Activated CD4-positive, alpha-beta T cell treated with anti-CD3 and anti-CD28 coated beads for 36 hours (primary cell): ENCODE measurements at places on chromosomes 3 and 15.

DNA sequence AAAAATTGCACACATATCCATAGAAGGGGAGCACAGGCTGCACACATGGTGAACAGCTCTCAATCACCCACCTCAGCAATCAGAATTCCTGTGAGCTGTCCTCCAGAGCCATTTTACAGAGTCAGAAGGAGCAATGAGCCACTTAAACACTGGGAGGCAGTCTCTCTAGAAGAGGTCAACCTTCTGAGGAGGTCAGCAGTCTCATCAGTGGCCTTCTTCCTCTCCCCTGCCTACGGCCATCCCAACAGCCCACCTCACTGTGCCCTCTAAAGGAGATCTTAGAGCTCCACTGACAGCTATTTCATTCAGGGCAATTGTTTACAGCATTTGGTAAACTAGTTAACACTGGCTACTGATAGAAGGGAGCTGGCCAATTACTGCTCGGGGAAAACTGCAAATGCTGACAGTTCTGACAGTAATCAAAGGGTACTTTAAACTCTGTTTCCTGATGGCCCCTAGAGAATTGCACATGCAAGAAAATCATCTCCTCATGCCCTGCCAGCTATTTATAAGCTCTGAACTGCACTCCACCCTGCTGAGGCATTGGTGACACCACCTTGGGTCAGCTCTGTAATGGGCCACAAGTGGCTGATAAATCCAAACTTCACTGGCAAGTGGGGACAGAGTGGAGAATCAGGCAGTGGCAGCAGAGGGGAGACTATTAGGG, 42.1 kb upstream of the TSPAN3 start:
- no peaks in the 10 kb centered on the region for H3K36me3 ChIP-seq
- DNase-seq, result no peak
- H3K27ac ChIP-seq, result no peak overlapping the region
- no peak overlapping the region for H3K4me3 ChIP-seq
- no peaks in the 10 kb centered on the region for H3K27me3 ChIP-seq

- H3K36me3 ChIP-seq, result peaks cover 1% of the 10 kb centered on the region
- DNase-seq, result no peak
- no peak overlapping the region for H3K4me3 ChIP-seq
These were observed 379.9 kb downstream of the GABRB3 start for GRCh38 chr15:26392956-26393355.

DNA sequence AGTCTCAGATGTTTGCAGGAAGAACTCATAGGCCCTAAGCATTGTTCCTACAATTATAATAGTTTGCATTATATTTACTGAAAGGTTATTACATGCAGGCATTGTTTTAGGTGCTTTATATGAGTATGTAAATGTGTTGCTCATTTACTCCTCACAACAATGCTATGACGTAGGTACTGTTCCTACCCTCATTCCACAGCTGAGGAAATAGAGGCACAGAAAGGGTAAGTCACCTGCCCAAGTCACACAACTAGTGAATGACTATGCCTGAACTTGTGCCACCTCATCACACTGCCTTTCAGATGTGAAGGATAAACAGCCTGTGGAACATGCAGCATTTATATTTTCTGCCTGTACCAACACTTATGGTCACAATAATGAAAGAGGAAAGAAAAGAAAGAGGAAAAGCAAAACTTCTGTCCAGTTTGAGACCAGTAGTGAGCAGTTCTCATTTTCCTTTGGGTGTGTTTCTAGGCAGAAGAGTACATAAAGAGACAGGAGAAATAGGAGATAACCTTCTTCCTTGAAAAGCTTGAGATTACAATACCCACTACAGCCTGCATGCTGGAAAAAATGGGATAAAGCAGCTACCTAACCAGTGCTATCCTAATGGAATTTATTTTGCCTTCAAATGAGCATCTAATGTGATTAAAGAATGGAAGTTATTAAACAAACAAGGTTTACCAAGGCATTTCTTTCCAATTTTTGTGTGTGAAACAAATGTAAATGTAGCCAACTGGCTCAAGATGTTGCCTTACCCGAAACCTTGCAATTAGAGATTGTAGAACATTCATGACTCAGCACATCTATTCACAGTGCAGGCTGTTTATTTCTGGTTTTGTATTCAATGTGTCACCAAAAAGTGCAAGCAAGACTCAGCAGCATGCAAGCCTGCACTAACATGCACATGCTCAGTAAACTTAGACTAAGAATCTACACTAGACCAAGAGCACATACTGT, 20.5 kb upstream of the ENTPD3 start:
- no peaks in the 10 kb centered on the region for H3K4me1 ChIP-seq
- H3K4me3 ChIP-seq, result no peak overlapping the region
- DNase-seq, result no peak
- H3K27ac ChIP-seq, result no peak overlapping the region
- peaks cover 18% of the 10 kb centered on the region for H3K27me3 ChIP-seq

GRCh38 chr3:48552111-48552951, 4.3 kb downstream of the PFKFB4 start:
- no peaks in the 10 kb centered on the region for H3K27me3 ChIP-seq
- peaks cover 26% of the 10 kb centered on the region for H3K36me3 ChIP-seq
- peaks cover 21% of the 10 kb centered on the region for H3K4me1 ChIP-seq

DNA sequence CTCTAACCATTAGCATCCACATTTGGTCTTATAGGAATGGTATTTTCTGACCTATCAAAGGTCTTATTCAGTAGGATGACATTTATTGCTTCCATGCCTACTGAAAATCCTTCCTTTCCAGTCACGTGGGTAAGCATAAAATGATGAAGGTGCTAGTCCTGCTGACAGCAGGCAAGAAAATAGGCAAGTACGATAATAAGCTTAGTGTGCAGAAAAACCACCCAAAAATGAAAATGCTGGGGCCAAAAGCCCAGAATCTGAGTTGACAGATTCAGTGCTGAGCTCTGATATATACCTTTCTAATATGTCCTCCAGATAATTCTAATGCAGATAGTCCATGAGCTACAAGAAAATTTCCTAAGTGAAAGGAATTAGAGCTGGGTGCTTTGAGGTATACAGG, 194.8 kb downstream of the WDR72 start:
- H3K27ac ChIP-seq, result no peak overlapping the region
- no peaks in the 10 kb centered on the region for H3K4me1 ChIP-seq
- DNase-seq, result no peak

- peaks cover 46% of the 10 kb centered on the region for H3K27me3 ChIP-seq
These were observed 3.2 kb downstream of the DUOX1 start for GRCh38 chr15:45132844-45133560.

GRCh38 chr3:27458929-27459328, 25.3 kb downstream of the SLC4A7 start:
- no peaks in the 10 kb centered on the region for H3K27me3 ChIP-seq
- no peak for DNase-seq

DNA sequence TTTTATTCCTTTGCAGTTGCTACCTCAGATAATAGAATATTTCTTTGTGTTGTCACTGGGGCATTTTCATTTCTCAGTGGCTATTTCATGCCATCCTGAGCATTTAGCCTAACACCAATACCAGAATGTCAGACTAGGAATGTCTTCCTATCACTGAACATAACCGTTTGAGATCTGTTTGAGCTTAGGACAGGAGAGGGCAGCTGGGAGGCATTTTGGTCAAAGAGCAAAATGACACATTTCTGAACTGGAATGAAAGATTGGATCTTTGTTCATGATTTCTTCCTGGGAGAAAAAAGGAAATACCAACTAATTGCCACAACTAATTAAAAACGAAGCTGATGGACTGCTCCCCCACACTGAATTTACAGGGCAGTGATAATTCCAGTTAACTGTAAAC, 921.3 kb upstream of the NR2F2 start:
- no peaks in the 10 kb centered on the region for H3K4me1 ChIP-seq
- no peaks in the 10 kb centered on the region for H3K36me3 ChIP-seq
- no peak overlapping the region for H3K4me3 ChIP-seq
- H3K27me3 ChIP-seq, result no peaks in the 10 kb centered on the region

GRCh38 chr3:129389572-129389937, 38.9 kb downstream of the EFCAB12 start:
- no peak overlapping the region for H3K4me3 ChIP-seq
- no peaks in the 10 kb centered on the region for H3K27me3 ChIP-seq
- H3K4me1 ChIP-seq, result no peaks in the 10 kb centered on the region
- DNase-seq, result no peak

GRCh38 chr3:10389995-10390394, 69.1 kb upstream of the SEC13 start:
- DNase-seq, result no peak
- H3K27me3 ChIP-seq, result no peaks in the 10 kb centered on the region
- no peak overlapping the region for H3K4me3 ChIP-seq
- H3K4me1 ChIP-seq, result peaks cover 31% of the 10 kb centered on the region

DNA sequence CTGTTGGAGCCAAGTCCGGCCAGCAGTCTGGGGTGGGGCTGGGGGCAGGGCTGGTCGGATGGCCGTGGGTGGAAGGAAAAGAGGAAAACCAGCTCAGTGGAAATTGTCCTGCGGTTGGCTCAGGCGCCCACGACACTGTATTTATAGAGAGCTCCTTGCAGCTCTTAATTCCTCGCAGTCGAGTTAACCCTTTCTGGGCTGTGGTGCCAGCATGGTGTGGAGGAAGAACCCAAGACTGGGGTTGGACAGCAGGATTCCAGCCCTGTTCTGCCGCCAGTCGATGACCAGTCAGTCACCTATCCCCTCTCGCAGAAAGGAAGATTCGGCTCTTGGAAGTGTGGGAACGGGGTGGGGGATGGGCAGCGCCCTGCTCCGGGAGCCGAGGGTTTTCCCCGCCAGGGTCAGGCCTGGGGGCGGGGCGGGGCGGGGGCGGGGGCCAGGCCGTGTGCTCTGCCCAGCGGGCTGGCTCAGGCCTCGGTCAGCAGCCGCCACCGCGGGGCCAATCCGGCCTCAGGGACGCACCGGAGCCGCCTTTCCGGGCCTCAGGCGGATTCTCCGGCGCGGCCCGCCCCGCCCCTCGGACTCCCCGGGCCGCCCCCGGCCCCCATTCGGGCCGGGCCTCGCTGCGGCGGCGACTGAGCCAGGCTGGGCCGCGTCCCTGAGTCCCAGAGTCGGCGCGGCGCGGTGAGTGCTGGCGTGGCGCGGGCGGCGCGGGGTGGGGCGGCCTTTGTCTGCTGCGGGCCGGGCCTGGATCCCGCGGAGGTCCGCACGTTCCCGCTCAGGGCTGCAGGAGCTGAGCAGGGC, at the start of gene CD276:
TSS of gene CD276 (plus strand) at position 607 of the 804 bp plus-strand sequence. CDS start 15,257 bp downstream, outside the sequence.
- peaks cover 33% of the 10 kb centered on the region for H3K4me1 ChIP-seq
- DNase-seq, result peak; percentile 41
- H3K4me3 ChIP-seq, result peak within 1 kb of the TSS; percentile 59
- peak within 1 kb of the TSS; percentile 32 for H3K27ac ChIP-seq

GRCh38 chr15:26015516-26016075, 152.5 kb upstream of the ATP10A start:
- H3K4me3 ChIP-seq, result no peak overlapping the region
- H3K4me1 ChIP-seq, result no peaks in the 10 kb centered on the region
- peaks cover 14% of the 10 kb centered on the region for H3K27me3 ChIP-seq
- H3K36me3 ChIP-seq, result no peaks in the 10 kb centered on the region

GRCh38 chr3:152556731-152557254, 278.1 kb upstream of the P2RY1 start:
- no peaks in the 10 kb centered on the region for H3K36me3 ChIP-seq
- peaks cover 11% of the 10 kb centered on the region for H3K4me1 ChIP-seq
- no peak overlapping the region for H3K4me3 ChIP-seq
- peaks cover 4% of the 10 kb centered on the region for H3K27me3 ChIP-seq
- peak; percentile 11 for DNase-seq
- H3K27ac ChIP-seq, result no peak overlapping the region

DNA sequence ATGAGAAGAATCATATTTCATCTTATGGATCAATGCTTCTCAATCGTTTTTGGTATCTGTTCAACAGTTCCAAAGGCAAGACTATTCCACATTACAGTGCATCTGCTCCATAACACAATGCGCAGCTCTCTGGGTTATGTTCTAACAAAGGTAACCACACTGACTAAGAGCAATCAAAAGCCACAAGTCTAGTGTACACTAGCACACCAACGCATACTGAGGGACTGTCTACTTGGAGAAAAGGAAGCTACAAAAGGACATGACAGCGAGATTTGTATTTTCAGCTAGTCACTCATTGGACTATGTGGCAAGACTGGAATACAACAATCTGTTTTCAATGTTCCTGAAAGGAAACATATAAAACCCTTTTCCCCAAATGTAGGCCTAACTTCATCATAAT, 35.8 kb downstream of the SETD2 start:
- H3K27me3 ChIP-seq, result no peaks in the 10 kb centered on the region
- no peak overlapping the region for H3K27ac ChIP-seq
- peaks cover 30% of the 10 kb centered on the region for H3K36me3 ChIP-seq
- no peak overlapping the region for H3K4me3 ChIP-seq
- no peak for DNase-seq
- peaks cover 39% of the 10 kb centered on the region for H3K4me1 ChIP-seq

GRCh38 chr3:145079436-145079835, 1081.5 kb downstream of the PLOD2 start:
- no peaks in the 10 kb centered on the region for H3K4me1 ChIP-seq
- DNase-seq, result no peak
- H3K27ac ChIP-seq, result no peak overlapping the region
- H3K36me3 ChIP-seq, result no peaks in the 10 kb centered on the region
- H3K4me3 ChIP-seq, result no peak overlapping the region
- H3K27me3 ChIP-seq, result no peaks in the 10 kb centered on the region

DNA sequence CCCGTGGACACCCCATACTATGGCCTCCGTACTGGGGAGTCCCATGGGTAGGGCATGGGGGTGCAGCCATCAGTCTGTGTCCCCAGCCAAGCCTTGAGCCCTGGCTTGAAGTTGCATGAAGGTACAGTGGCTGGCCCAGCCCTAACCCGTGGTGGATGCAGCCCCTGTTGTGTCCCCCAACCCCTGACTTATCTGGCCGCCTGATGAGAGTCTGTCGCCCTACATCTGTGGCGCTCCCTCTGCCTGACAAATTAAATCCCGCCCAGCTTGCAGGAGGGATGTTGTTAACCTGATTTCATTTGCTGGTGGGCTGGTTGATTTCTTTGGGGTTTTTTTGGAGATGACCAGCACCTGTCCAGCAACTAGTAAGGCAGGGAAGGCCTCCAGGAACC, 186.1 kb downstream of the APBA2 start:
- H3K27ac ChIP-seq, result no peak overlapping the region
- no peaks in the 10 kb centered on the region for H3K4me1 ChIP-seq
- no peak overlapping the region for H3K4me3 ChIP-seq
- H3K27me3 ChIP-seq, result no peaks in the 10 kb centered on the region
- no peak for DNase-seq

- H3K27me3 ChIP-seq, result peaks cover 2% of the 10 kb centered on the region
- peaks cover 4% of the 10 kb centered on the region for H3K4me1 ChIP-seq
- H3K27ac ChIP-seq, result no peak overlapping the region
- H3K36me3 ChIP-seq, result no peaks in the 10 kb centered on the region
- H3K4me3 ChIP-seq, result no peak overlapping the region
- DNase-seq, result peak; percentile 30
These were observed 8.8 kb upstream of the CPOX start for GRCh38 chr3:98602078-98602678.

DNA sequence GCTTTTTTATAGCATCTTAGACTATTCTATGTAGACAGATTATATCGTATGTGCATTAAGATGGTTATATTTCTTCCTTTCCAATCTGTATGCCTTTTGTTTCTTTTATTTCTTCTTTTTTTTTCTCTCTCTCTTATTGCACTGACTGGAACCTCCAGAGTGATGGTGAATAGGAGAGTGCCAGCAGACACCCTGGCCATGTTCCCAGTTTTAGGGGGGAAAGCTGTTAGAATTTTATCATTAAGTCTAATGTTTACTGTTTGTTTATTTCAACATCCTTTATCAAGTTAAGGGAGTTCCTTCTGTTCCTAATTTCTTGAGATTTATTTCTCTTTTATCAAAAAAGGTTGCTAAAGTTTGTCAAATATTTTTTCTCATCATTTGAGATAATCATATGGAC, 116.6 kb upstream of the LRTM1 start:
- no peaks in the 10 kb centered on the region for H3K27me3 ChIP-seq
- no peaks in the 10 kb centered on the region for H3K4me1 ChIP-seq
- H3K4me3 ChIP-seq, result no peak overlapping the region
